ENCODE measurements at places on chromosomes 6 and 20. TPM values are rescaled to one million over a fixed set of nuclear protein-coding genes. Genes with fewer than 3 reads are reported as not detected.

- DNase-seq, result no peak
Observed at GRCh38 chr6:6986344-6986743, 121.4 kb upstream of the RREB1 start.

SLC39A7 gene
- total RNA-seq, result 70.0 TPM

MRAP2 gene
- 0.20 TPM for total RNA-seq

GRCh38 chr6:72999995-73000394 lies 225.3 kb downstream of the KHDC1L start:
- DNase-seq, result no peak

- DNase-seq, result no peak
Observed at GRCh38 chr20:23970049-23970448, 18.5 kb downstream of the GGTLC1 start.

SCRT2 gene
- total RNA-seq, result not detected

DNA sequence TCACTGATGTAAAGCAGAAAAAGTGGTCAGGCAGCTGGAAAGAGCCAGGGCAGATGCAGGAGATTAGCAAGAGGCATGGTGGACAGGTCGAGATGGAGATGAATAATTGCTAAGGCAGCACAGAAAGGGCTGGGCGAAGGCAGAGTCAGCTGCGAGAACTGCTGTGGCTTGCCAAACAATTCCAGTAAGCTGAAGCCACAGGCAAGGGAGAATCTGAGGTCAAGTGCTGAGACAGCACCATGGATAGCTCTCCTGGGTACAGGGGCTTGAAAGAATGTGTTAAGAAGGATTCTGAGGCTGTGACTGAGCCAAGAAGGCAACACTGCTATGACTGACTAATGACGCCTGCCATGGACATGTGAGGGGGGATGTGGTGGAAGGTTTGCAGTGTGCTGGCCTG lies 220.8 kb upstream of the FOXA2 start:
- peak; percentile 68 for DNase-seq

DNA sequence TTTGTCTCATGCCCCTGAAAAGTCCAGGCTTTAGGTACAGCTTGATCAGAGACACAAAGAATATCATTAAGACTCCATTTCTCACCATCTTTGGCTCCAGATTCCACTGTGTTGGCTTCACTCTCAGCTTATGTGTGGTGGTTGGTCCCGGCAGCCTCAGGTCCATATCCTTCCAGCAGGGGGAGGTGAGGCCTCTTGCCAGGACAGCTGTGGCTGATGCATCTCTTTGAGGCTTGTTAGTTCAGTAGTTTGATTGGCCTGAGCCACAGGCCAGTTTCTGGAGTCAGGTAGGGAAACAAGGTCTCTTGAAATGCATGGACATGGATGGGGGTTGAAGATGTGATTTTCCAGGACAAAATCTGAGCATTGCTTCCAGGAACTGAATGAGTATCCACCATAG lies 62.4 kb downstream of the JAG1 start:
- no peak for DNase-seq

DNA sequence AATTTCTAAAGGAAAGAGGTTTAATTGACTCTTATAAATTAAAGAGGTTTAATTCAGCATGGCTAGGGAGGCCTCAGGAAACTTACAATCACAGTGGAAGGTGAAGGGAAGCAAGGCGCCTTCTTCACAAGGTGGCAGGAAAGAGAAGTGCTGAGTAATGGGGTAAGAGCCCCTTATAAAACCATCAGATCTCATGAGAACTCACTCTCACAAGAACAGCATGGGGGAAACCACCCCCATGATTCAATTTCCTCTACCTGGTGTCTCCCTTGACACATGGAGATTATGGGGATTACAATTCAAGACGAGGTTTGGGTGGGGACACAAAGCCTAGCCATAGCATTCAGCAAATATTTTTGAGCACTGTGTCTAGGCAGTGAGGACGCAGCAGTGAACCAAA lies 3.9 kb upstream of the IPCEF1 start:
- DNase-seq, result no peak

- DNase-seq, result no peak
Observed at GRCh38 chr6:116595247-116595646, 21.0 kb upstream of the RSPH4A start.

GRCh38 chr6:85775883-85776282 lies 133.2 kb upstream of the SYNCRIP start:
- no peak for DNase-seq

DNA sequence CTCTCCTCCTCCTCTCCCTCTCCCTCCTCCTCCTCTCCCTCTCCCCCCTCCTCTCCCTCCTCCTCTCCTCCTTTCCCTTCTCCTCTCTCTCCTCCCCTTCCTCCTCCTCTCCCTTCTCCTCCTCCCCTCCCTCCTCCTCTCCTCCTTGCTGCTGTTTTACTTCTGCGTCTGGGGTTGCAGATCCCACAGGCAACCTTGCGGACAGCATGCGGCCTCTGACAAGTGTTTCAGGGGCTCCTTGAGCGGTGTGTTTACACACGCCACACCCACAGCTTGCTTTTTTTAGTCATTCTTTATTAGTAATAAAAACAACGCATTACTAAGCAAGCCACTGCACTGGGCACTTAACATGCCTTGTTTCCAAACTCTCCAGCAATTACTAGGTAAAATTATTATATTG lies 81.9 kb downstream of the TFAP2C start:
- no peak for DNase-seq

- DNase-seq, result no peak
Observed at GRCh38 chr6:75169689-75170586, 35.9 kb downstream of the COL12A1 start.

GRCh38 chr6:54621285-54621684 lies 225.3 kb upstream of the FAM83B start:
- DNase-seq, result no peak

PRL gene
- total RNA-seq, result not detected

GRCh38 chr20:22863826-22864225 lies 171.3 kb upstream of the SSTR4 start:
- DNase-seq, result no peak

- DNase-seq, result no peak
Observed at GRCh38 chr6:43909474-43910148, 139.6 kb downstream of the VEGFA start.

- DNase-seq, result no peak
Observed at GRCh38 chr6:167559675-167560479, 235.0 kb downstream of the TTLL2 start.
